Sciatic nerve (tissue), 2 donors: ENCODE measurements at places on chromosomes 1 and 21. TPM values are rescaled to one million over a fixed set of nuclear protein-coding genes. Genes with fewer than 3 reads are reported as not detected.

Gene GUCA2B
- not detected for total RNA-seq

Gene PADI2
- total RNA-seq: 21.2 TPM

Gene RIMS3
- total RNA-seq: 8.7 TPM

Gene CCDC17
- 5.2 TPM for total RNA-seq

Gene RXRG
- total RNA-seq: 11.9 TPM

Gene AMY2A
- 1.5 TPM for total RNA-seq

GRCh38 chr1:53557369-53557768 is 98.2 kb downstream of the DMRTB1 start:
- DNase-seq: no peak

GRCh38 chr1:159211331-159212136 is 6.9 kb downstream of the ACKR1 start:
- no peak for DNase-seq

DNA sequence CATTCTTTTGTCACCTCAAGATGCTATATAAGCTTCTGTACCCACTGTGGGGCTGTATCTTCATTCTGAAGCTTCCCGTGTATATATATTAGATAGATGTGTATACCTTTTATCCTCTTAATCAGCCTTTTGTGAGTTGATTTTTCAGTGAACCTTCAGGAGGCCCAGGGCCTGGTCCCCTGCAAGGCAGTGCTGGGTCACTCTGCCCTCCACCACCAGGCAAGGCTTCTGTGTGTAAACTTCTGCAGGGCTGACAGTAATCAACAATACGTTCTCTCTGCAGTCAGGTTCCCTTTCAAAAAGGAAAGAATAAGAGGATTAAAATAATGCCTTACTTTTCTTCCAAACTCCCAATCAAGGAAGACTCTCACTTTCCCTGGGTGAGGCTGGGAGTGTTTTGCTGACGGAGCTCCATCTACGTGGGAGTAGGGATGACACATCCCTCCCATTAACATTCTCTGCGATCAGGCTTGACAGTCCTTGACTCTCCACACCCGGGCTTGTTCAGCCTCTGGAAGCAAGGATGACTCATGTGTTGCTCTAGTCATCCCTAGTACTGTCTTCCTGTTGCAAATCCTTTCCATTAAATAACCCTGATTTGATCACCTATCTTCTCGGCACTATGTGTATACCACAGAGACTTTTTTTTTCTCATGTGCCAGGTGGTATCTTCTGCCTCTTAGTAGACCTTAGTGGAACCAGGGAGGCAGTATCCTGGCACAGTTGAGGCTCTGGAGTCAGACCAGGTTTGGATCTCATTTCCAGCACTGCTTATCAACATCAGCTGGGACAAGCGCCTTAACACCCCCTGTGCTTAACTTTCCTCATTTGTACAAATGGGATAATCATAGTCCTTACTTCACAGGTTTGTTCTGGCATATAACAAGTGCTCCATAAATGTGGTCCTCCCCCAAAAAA is 70.3 kb upstream of the KCNK1 start:
- no peak for DNase-seq

DNA sequence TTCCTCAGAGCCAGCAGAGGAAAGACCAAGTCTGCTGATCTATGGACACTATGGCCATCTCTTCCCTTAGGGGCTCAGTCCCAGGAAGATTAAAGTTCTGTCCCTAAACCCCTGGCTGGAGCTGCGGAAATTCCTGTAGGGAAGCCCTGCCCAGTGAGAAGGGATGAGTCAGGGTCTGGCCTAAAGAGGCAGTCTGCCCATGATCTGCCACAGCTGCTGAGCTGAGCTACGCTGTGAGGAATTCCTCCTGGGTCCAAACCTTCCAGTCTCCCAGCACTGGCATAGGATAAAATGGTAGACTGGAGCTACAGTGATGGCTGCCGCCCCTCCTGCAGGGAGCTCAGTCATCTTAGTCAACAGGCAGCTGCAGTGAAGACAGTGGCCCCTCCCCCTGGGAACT is 213.7 kb downstream of the BRINP2 start:
- DNase-seq: no peak

DNA sequence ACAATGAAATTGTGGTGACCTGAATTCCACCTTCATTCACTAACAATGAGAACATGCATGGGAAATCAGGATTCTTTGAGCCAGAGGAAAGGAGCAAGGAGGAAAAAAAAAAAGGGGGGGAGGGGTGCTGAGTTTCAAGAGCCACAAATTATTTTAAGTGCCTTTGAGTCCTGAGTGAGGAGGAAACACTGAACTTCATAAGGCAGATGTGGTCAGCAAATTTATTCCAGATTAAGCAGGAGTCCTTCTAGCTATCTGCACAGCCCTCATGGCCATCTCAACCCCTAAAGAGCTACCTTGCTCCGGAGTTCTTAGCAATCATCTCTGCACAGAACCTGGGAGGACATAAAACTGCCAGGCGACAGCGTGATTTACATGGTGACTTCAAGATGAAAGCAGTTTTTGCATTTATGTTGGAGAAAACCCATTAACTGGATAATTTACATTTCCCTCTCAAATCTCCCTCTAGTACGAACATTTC is 21.7 kb downstream of the ASTN1 start:
- no peak for DNase-seq

GRCh38 chr1:33094971-33095604 is 14.1 kb downstream of the AZIN2 start:
- DNase-seq: peak; percentile 81

- DNase-seq: no peak
These were observed 35.8 kb downstream of the OLFML2B start for GRCh38 chr1:161987872-161988271.

DNA sequence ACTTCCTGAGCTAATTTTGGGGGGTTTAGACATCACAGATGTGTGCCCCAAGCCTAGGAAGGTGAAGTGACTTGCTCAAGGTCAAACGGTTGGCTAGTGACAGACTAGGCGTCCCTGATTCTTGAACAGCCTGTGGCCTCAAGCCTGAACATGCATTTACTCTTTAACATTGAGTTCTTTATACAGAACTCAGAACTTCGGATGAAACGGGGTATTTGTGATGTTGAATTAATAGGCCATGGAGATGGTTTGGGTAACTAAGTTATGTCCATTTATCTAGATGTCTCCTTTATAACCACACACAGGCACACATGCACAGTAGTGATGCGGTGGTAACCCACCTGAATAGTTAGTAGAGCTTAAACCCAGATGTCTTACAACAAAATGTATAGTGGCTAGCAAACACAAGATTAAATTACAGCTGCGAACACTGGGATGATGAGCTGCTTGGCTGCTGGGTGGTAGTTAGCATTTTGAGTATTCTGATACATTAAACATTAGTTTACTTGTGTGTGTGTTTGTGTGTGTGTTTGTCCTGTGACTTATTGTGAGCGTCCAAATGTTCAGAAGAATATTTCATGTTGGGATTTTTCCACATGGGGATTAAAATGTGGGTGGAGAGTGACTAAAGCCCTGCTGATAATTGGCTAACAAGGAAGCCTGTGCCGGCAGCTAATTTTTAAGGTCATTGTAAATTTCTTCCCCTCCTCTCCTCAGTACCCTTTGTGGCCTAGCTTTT is 2.3 kb downstream of the ATP1A1 start:
- DNase-seq: no peak

GRCh38 chr1:179066471-179066870 is 15.4 kb upstream of the TOR3A start:
- no peak for DNase-seq

DNA sequence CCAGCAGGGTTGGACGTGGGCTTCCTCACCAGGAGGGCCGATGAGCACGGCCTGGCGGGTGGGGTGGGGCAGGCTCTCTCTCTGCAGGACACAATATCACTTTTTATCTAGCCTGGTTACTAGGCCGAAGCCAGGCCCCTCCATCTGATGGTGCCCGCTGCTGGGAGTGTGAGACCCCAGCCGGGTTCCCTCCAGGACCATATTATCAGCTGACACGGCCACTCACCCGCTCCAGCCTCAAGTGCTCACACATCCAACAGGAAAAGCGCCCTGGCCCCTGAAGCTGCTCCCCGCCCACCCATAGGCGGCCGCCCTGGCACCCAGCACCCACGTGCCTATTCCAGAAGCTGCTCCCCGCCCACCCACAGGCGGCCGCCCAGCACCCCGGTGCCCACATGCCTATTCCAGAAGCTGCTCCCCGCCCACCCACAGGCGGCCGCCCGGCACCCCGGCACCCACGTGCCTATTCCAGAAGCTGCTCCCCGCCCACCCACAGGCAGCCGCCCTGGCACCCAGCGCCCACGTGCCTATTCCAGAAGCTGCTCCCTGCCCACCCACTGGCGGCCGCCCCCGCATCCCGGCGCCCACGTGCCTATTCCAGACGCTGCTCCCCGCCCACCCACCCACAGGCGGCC is 5.0 kb downstream of the SLC19A1 start:
- peak; percentile 50 for DNase-seq

GRCh38 chr1:215567491-215568298 is 591 bp downstream of the KCTD3 start:
- DNase-seq: peak; percentile 76

GRCh38 chr1:46244656-46245371 is 2.7 kb upstream of the RAD54L start:
- DNase-seq: no peak

- DNase-seq: no peak
These were observed 5.9 kb downstream of the MTFR1L start for GRCh38 chr1:25825605-25826004.

- no peak for DNase-seq
These were observed 11.6 kb upstream of the CD34 start for GRCh38 chr1:207922554-207922953.
